Activated T-cell treated with anti-CD3 and anti-CD28 coated beads for 48 hours (primary cell): ENCODE measurements at places on chromosomes 1 and 21.

DNA sequence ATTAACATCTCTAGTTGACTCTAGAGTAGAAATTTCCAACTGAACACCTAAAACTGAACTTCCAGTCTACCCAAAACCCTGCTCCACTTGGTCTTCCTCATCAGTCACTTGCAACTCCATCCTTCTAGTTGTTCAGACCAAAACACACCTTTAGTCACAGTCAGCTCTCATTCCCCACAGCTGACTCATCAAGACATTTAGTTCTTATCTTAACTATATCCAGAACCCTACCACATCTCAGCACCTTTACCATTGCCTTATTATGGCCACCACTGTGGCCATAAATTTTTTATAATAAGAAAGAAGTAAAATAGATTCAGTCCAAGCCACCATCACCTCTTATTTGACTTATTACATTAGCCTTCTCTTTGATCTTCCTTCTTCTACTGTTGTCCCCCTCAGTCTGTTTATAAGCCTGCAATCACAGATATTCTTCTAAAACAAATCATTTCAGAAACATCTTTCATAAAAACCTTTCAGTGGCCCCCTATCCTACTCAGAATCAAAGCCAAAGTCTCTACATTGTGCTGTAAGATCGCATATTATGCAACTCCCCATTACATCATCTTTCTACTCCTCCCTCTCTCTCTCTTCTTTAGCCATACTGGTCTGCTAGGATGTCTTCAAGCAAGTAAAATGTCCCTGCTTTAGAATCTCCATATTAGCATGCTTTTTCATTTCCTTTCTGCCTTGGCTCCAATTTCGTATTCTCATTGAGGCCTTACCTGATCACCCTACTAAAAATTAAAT is 275.9 kb downstream of the LRRC40 start:
- no peak for DNase-seq

- peak; percentile 16 for DNase-seq
Measured at GRCh38 chr1:7218210-7218832, 433.1 kb downstream of the CAMTA1 start.

- no peak for DNase-seq
Measured at GRCh38 chr1:203559523-203559922, 65.6 kb downstream of the OPTC start.

DNA sequence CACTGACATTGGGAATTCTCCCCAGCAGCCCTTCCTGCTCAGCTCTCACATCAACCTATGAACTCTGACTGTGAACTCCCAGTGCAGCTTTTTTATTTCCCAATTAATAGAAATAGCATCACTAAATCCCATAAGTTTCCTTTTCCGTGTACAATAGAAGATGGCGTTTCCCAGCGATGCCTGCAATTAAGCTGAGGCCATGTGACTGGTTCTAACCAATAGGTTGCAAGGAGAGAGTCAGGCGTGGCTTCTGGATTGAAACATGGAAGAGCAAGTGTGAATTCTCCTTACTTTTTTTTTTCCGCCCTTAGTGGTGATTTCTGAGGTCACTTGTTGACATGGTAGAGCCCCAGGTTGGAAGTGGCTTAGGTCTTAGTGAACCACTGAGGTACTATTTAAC is 59.0 kb upstream of the IGSF5 start:
- no peak for DNase-seq

DNA sequence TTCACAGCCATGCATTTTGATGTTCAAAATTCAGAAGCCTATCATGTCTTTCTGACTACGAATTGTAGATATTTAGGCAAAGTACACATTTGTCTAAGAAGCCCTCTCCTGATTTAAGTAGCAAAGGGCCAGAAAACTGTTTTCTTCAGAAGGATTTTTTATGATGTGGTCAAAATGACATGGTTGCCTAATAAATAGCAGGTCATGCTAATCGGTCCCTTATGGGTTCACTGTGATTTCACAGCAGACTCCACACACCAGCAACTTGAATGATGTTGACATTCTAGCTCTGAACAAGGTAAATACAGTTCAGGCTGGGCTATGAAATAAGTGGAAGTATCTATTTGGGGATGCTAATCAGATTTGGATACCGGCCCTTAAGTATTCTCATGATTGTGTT is 178.7 kb upstream of the DPYD start:
- DNase-seq: no peak

DNA sequence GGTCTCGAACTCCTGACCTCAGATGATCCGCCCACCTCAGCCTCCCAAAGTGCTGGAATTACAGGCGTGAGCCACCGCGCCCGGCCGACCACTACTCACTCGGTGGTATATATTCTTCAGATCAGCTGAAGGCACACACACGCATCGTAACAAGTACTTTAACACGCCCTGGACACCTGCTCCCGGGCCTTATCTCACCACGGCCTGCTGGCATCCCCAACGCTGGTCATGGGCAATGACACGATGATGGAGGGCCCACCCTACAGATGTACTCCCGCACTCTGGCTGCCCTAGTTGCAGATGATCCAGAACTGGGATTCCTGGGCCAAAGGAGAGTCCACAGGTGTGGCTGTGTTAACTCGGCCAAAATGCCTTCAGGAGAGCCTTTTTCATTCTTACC is 11.6 kb downstream of the UBE2J2 start:
- no peak for DNase-seq

- no peak for DNase-seq
Measured at GRCh38 chr1:85214654-85215053, 13.8 kb upstream of the SYDE2 start.

GRCh38 chr1:28139025-28139712 is 37.3 kb downstream of the PTAFR start:
- no peak for DNase-seq
